ENCODE measurements at places on chromosomes 11 and 22. TPM values are rescaled to one million over a fixed set of nuclear protein-coding genes. Genes with fewer than 3 reads are reported as not detected.

CYB5R3 gene
- 79.2 TPM for total RNA-seq

CHRM1 gene
- total RNA-seq = not detected

MS4A15 gene
- not detected for total RNA-seq

PRAME gene
- 0.15 TPM for total RNA-seq

CSF2RB gene
- 41.2 TPM for total RNA-seq

TBC1D22A gene
- 141 TPM for total RNA-seq

MICAL3 gene
- 253 TPM for total RNA-seq

KIF18A gene
- 4.1 TPM for total RNA-seq

PHF21B gene
- total RNA-seq = not detected

MMP13 gene
- not detected for total RNA-seq

TRIM29 gene
- total RNA-seq = not detected

TLCD5 gene
- total RNA-seq = not detected

UCP3 gene
- 11.0 TPM for total RNA-seq

MMP12 gene
- not detected for total RNA-seq

CBLIF gene
- not detected for total RNA-seq

PYGM gene
- total RNA-seq = 9.1 TPM

ASPHD2 gene
- total RNA-seq = 7.3 TPM

GLYATL1 gene
- total RNA-seq = not detected

TXNRD2 gene
- 36.2 TPM for total RNA-seq

OR56A4 gene
- 0.17 TPM for total RNA-seq

HOATZ gene
- total RNA-seq = not detected

MYBPC3 gene
- total RNA-seq = 0.67 TPM

OR4C16 gene
- total RNA-seq = not detected

SLC22A12 gene
- not detected for total RNA-seq

GPR152 gene
- total RNA-seq = not detected

SLCO2B1 gene
- total RNA-seq = 1.3 TPM

ADORA2A gene
- 45.4 TPM for total RNA-seq

RASGRP2 gene
- total RNA-seq = 653 TPM

RAC2 gene
- 273 TPM for total RNA-seq

AMOTL1 gene
- total RNA-seq = 0.30 TPM

ELMOD1 gene
- not detected for total RNA-seq

SLC22A9 gene
- total RNA-seq = not detected

MMP27 gene
- total RNA-seq = not detected

MS4A6A gene
- total RNA-seq = 0.80 TPM

RHOD gene
- total RNA-seq = not detected

OR1S1 gene
- not detected for total RNA-seq

FBLN1 gene
- total RNA-seq = not detected

DHCR7 gene
- total RNA-seq = 16.2 TPM

CALCA gene
- total RNA-seq = not detected

C11orf87 gene
- total RNA-seq = not detected

FADS2 gene
- 7.0 TPM for total RNA-seq

IL18 gene
- total RNA-seq = 0.67 TPM

AGBL2 gene
- 13.6 TPM for total RNA-seq

CDHR5 gene
- not detected for total RNA-seq

TSPAN32 gene
- total RNA-seq = 22.2 TPM

CYP2D6 gene
- 3.9 TPM for total RNA-seq

ADM2 gene
- 3.7 TPM for total RNA-seq

ZFP91 gene
- 51.2 TPM for total RNA-seq

MAPK8IP1 gene
- 1.4 TPM for total RNA-seq

OR5L1 gene
- not detected for total RNA-seq

SEPTIN3 gene
- 0.29 TPM for total RNA-seq

PPP2R1B gene
- total RNA-seq = 35.6 TPM

ACR gene
- not detected for total RNA-seq

SSTR3 gene
- 0.24 TPM for total RNA-seq

HEPHL1 gene
- total RNA-seq = not detected

EPS8L2 gene
- total RNA-seq = 13.9 TPM

RASL10A gene
- 5.6 TPM for total RNA-seq

Data from B cell (primary cell).